Gastroesophageal sphincter (tissue), 4 donors: ENCODE measurements at places on chromosomes 5 and 9.

GRCh38 chr5:160133071-160133917 lies 14.0 kb upstream of the PWWP2A start:
- peak; percentile 62 for ATAC-seq

GRCh38 chr9:13576101-13576500 lies 296.6 kb upstream of the MPDZ start:
- no peak for ATAC-seq

DNA sequence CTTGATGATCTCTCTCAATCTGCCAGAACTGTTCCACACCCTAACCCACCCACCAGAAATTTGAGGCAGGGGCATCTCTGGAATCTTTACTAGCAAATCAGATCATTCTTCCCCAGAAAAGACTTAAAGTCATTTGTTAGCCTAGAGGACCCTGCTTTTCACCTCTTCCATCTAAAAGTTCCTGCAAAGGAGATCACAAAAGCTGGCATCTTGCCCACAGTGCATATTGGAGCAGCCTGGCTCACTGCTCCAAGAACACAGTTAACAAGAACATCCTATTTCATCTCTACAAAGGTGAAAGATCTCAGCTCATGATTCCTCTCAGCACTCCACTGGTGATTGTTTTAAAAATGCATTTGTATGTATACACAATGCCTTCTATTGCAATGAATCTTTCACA lies 36.3 kb downstream of the GABRP start:
- ATAC-seq: no peak

DNA sequence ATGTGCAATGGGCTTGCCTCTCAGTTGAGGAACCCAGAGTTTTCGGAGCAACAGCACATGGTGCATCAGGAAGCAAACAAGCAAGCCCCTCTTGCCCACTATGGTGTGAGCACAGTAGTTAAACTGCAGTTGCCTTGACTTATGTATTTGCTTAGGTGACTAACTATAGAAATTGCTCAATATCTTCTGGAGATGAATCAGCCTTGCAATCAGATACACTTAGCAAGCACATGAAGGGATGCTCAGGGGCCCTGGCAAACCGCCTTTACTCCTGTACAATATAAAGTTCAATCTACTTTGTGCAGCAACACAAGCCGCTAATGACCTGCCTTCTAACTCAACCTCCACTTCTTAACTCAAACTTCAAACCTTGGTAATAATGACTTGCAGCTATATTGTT lies 581.7 kb upstream of the RIOK2 start:
- no peak for ATAC-seq

DNA sequence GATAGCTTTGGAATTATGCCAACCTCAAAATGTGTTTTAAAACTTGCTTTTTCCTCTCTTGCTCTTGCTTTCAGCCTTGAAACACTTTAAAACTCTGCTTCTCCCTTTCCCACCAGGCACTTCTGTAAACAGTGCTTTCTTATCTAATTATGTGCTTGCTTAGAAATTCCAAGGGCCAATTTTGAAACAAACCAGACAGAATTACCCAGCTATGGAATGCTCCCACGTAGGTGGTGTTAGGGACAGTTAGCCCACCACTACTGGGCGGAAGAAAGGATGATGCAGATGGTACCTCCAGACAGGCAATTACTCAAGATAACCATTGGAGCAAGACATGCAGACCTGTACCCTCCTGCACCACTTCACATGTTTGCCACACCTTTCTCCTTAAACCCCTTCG lies 523.0 kb upstream of the PTPRD start:
- no peak for ATAC-seq

DNA sequence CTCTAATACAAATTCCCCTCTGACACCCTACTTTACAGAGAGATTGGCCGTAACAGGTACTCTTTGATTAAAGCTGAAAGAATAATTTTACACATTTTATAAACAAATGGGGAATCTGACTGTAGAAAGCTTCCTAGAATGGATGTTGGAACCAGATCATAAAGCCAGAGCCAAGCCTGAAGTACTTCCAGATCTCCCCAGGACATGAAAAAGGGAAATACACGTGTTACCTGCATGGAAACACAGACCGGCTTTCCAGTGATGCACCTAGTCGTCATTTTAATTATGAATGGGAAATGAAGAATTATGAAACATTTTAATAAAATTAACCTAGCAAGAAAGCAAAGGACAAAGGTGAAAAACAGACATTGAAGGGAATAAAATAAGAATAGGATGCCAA lies 66.5 kb downstream of the ERCC6L2 start:
- no peak for ATAC-seq

- ATAC-seq: no peak
These were observed 24.2 kb downstream of the CCDC69 start for GRCh38 chr5:151199581-151200185.

DNA sequence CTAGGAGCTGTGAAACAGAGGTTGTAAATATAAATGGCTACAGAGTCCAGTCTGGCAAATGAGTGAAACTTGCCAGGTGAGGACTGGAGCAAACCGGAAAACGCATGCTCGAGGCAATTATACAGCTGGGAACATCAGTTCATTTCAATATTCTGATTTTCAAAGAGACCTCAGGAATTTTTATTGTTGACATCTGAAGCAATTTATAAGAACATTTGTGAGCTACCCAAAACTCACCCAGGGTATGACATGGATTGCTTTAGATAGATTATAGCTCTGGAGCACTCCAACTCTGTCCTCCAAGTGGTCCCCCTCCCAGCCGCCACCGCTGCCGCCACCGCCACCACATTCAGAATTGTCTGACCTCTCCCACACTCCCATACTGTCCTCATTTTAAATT lies 84.6 kb upstream of the GRAMD2B start:
- ATAC-seq: no peak

- ATAC-seq: no peak
These were observed 320.0 kb downstream of the ENC1 start for GRCh38 chr5:74320526-74320925.

GRCh38 chr5:174943785-174944184 lies 219.4 kb downstream of the MSX2 start:
- no peak for ATAC-seq

- no peak for ATAC-seq
These were observed 79.2 kb downstream of the RGS3 start for GRCh38 chr9:113542741-113543140.

- ATAC-seq: no peak
These were observed 284.2 kb upstream of the SGCD start for GRCh38 chr5:156042726-156043125.

- ATAC-seq: no peak
These were observed 38.3 kb upstream of the TNFSF8 start for GRCh38 chr9:114968671-114969070.

DNA sequence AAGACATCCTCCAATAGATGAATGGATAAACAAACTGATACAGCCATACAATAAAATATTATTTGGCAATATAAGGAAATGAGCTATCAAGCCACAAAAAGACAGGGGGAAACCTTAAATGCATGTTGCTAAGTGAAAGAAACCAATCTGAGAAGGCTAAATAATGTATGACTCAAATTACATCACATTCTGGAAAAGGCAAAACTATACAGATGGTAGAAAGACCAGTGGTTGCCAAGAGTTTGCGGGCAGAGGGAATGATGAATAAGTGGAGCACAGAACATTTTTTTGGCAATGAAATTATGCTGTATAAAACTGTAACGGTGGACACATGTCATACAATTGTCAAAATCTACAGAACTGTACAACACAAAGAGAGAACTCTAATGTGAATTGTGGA lies 63.3 kb downstream of the CSF2 start:
- no peak for ATAC-seq

GRCh38 chr5:140570058-140570457 lies 5.4 kb downstream of the SLC35A4 start:
- no peak for ATAC-seq

- ATAC-seq: no peak
These were observed 45.0 kb upstream of the TNC start for GRCh38 chr9:115162946-115163345.

DNA sequence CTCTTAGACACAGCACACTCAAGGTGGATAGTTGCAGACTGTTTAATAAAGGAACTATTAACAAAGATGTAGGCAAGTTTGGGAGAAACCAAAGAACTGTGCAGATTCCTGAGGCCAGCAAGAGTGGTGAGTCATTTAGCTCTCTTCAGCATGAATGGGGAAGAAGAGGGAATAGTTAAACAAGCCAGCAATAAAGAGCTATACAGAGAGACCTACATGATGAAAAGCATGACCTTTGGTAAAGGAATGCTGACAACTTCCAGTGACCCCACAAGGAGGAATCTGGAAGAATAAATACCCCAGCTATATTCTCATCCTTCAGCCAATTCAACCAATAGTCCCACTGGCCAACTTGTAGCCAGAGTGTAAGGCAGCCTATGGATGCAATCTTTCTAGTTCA lies 706.0 kb upstream of the GRAMD2B start:
- no peak for ATAC-seq

DNA sequence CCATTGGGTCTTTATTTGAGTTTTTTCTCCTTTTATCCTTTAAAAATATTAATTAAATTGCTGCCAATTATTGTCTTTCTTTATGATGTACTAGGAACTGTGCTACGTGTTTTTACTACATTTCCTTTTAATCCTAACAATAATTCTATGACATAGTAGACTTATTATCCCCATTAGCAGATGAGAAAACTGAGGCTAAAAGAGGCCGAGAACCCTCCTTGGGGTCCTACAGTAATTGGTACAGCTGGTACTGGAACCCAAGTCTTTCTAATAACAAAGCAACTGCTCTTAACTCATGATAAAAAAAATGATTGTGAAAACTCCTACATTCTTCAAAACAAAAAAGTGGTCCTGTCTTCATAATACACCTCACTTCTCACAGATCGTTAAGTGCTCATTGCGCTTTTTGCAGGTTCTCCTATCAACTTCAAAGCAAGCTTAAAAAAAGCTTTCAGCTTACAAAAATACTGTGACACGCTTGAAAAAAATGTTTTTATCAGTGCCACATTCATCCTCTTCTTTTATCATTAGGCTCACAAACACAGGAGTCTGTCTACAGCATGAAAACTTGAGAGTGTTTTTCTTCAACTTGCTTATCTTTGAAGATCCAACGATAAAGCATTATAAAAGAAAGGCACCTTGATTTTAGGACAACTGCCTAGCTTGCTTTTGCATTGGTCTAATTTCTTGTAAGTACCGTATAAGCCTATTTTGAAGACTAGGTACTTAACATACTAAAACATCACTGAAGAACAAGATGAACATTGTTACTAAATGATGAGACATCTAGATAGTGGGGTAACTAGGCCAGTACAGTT lies 32.4 kb downstream of the FYB1 start:
- no peak for ATAC-seq

DNA sequence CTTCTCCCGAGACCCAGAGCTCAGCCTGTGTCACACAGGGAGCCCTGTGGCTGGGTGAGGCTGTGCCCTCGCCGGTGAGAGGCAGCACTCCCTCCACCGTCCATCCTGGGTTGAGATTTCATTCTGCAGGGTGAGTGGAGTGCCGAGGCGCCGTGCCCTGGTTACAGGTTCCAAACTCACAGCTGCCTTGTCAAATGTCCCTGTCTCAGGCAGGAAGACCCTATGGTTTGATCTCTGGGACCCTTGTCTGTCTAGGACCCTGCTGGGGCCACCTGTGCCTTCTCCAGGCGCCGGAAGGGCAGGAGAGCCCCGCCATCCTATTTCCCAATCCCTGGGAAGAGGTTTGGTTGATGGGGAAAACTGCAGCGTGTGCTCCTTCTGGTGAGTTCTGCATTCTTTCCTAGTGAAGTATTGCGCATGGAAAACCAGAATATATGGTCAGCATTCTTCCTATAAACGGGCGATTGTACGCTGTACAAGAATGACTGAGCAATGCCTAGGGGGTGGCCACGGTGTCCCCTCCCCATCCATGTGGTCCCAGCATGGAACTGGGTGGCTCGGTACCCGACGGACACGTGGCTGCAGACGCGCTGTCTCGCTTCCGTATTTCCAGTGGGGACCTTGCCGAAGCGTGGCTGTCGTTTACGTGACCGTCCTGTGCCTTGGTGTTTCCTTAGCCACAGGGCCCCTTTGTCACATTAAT lies 95.9 kb upstream of the COL5A1 start:
- peak; percentile 30 for ATAC-seq

DNA sequence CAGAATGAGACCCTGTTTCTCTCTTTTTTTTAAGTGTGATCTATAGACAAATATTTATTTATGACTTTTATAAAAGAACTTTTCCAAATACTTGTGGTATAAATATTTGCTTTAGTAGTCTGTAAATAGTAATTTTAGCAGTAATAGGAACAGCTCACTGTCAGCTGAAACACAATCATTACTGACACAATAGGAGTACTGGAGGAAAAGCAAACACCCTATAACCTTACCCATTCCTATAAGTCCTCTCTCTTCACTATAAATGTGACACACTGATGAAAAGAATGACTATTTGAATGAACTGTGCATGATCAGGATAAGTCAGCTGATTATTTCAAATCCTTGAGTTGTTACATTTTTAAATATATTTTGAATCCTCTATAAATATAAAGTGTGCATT lies 72.4 kb downstream of the CDH12 start:
- no peak for ATAC-seq

DNA sequence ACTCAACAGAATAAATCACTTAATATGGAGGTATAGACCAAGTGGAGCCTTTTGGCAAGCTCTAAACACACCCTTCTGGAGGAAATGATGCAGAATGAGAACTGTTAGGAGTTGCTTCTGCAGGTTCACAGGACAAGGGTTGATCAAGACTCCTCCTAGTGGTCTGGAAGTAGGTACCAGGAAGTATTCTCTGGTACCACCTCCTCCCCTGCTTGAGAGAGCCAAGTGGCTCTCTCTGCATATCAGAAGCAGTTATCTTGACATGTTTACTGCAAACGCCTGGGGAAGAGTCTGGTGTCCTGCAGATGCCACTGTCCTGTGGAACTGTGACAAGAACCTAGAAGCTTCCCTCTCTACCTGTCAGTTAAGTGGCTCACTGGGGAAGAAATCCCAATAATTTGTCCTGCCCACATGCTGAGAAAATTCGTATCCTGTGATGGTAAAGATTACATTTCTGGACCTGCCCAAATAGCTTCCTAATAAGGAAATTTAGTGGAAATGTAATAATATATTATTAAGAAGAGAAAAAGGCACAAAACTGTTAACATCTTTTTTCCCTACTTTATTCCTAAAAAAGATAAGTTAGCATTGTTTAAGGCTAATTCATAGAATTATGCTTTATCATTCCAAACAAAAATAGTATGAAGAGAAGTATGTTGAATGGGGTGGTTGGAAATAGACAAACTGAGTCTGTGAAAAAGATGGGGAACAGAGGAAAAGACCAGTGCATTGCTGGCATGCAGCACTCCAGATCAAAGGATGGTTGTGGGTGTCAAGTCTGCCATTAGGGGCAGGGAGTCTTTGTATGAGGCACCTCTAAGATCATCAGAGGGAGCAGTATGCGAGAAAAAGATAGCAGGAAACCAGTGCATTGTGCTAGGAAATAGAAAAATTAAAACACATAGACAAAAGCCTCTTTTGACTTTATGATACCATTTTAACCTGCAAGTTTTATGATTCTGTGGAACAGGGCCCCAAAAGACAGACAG lies 118.8 kb downstream of the CDC42SE2 start:
- ATAC-seq: no peak

DNA sequence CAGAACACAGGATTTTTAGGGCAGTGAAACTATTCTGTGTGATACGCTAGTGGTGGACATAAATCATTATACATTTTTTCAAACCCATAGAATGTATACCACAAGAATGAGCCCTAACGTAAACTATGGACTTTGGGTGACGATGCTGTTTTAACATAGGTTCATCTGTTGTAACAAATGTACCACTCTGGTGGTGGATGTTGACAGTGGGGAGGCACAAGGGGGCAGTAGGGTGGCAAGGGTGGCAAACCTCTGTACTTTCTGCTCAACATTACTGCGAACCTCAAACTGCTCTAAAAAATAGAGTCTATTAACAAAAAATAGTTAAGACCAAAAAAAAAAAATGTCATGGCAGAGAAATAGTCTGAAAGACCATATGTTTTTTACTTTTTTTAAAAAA lies 9.1 kb upstream of the MVB12B start:
- no peak for ATAC-seq

- peak; percentile 17 for ATAC-seq
These were observed 47.3 kb upstream of the CDKN2AIPNL start for GRCh38 chr5:134459010-134459403.
